Common myeloid progenitor, CD34-positive (primary cell): ENCODE measurements at places on chromosomes 12 and 14.

DNA sequence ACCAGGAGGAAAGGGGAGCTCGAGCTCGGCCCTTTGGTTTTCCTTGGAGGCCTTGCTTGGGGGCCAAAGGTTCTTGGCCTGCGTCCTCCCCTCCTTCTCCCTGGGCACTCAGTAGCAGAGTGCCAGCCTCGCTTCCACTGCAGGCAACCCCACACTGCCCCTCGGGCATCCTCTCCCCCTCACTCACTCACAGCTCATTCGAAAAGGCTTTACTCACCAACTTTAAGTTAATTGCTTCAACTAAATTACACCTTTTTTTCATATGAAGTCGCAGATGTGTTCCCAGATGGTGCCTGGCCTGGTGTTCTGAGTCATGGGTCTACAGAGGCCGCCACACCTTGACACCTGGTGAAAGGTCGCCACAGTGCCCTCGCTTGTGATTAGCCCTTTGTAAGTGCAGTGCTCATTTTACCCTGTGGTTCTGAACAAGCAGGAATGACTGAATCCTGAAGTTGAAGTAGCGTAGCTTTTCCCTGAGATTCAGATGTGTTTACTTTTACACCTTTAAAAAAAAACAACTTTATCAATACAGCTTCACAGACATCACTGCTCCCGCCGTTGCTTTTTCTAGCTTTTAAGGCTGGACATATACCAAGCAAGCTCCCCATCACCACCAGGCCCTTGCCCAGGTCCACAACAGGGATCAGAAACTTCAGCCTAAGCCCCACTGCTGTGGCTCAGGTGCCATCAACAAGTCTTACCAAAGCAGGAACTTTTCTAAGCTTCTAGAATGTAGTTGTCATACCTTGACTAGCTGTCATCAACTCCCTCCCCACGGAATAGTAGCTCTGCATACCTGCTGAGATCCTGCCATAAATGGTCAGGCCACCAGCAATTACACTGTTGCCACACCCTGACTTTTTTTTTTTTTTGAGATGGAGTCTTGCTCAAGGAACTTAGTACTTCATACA, 20.3 kb upstream of the ADIPOR2 start:
- H3K36me3 ChIP-seq = no peaks in the 10 kb centered on the region
- H3K4me3 ChIP-seq = no peak overlapping the region
- no peak overlapping the region for H3K27ac ChIP-seq
- no peak for DNase-seq

DNA sequence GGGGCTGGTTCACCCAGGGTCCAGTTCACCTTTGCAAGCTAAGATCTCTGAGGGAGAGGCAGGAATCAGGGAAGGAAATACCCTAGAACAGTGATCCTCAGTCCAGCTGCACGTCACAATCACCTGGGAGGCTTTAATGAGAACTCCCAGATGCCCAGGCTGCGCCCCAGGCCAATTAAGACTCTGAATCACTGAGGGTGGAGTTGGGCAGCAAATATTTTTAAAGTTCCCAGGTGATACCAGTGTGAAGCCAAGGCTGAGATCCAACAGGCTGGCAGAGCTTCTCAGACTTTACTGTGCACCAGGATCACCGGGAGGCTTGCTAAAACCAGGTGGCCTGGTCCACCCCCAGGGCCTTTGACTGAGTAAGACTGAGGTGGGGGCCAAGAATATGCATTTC, 23.8 kb downstream of the MYL2 start:
- H3K27ac ChIP-seq = no peak overlapping the region
- H3K36me3 ChIP-seq = no peaks in the 10 kb centered on the region
- H3K4me3 ChIP-seq = no peak overlapping the region
- DNase-seq = no peak
- no peaks in the 10 kb centered on the region for H3K27me3 ChIP-seq

DNA sequence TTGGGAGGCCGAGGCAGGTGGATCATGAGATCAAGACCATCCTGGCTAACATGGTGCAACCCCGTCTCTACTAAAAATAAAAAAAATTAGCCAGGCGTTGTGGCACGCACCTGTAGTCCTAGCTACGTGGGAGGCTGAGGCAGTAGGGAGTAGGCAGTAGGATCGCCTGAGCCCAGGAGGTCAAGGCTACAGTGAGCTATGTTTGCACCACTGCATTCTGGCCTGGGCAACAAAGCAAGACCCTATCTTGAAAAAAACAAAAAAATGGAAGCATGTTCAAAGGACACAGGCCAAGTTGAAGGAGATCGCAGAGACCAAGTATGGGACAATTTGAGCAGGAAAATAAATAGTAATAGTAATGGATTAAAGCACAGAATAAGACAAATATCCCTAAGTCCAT, 14.2 kb downstream of the NCAPD2 start:
- no peaks in the 10 kb centered on the region for H3K27me3 ChIP-seq
- H3K27ac ChIP-seq = no peak overlapping the region
- H3K36me3 ChIP-seq = peaks cover 55% of the 10 kb centered on the region

- DNase-seq = no peak
- no peaks in the 10 kb centered on the region for H3K36me3 ChIP-seq
- no peaks in the 10 kb centered on the region for H3K4me1 ChIP-seq
- peaks cover 44% of the 10 kb centered on the region for H3K27me3 ChIP-seq
Measured at GRCh38 chr14:53967606-53968005, 11.0 kb upstream of the BMP4 start.

GRCh38 chr12:118356809-118357256, 15.9 kb downstream of the TAOK3 start:
- H3K36me3 ChIP-seq = peaks cover 13% of the 10 kb centered on the region
- H3K4me1 ChIP-seq = peaks cover 34% of the 10 kb centered on the region
- H3K27ac ChIP-seq = peak overlapping the region; percentile 55
- no peaks in the 10 kb centered on the region for H3K27me3 ChIP-seq
- H3K4me3 ChIP-seq = peak overlapping the region; percentile 68
